Astrocyte (in vitro differentiated cells and primary cell): ENCODE measurements at places on chromosomes 11 and 22. TPM values are rescaled to one million over a fixed set of nuclear protein-coding genes. Genes with fewer than 3 reads are reported as not detected.

- no peak for DNase-seq
Observed at GRCh38 chr11:119372260-119373058, 9.0 kb downstream of the USP2 start.

DNA sequence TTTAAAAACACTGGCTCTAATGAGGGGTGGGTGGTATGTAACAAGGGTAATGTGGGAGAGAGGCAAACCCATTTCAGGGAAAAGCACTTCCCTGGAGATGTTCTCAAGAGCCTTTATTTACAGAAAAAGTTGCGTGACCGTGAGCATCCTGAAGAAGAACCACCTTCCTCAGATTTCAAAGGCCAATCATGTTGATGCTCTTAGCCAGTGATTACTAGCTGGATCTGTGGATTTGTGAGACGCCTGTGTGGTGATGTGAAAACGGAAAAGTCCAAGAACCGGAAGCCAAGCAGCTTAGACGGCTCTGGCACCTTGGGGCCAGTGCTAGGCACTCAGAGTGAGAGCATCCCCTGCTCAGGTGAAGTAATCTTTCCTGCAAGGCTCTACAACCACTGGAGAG lies 12.6 kb upstream of the UBASH3B start:
- DNase-seq, result peak; percentile 49

DNA sequence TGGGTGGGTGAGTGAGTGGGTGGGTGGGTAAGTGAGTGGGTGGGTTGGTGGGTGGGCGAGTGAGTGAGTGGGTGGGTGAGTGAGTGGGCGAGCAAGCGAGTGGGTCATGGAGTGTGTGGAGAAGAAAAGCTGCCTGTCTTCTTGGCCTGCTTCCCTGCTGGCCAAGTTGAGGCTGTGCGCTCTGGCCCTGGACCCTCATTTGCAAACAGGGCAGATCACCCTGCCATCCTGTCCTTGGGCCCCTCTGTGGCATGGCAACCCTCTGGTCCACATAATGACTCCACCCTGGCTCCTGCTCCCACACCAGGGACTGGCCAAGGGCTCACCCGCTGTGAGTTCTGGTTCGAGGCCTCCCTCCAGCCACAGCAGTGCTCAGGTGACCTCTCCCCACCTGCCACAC lies 35.1 kb downstream of the CAPN1 start:
- DNase-seq, result no peak

The POU2AF2 gene
- not detected in 2 replicates for total RNA-seq

GRCh38 chr11:31974366-31975136 lies 116.3 kb upstream of the RCN1 start:
- peak; percentile 89 for DNase-seq

DNA sequence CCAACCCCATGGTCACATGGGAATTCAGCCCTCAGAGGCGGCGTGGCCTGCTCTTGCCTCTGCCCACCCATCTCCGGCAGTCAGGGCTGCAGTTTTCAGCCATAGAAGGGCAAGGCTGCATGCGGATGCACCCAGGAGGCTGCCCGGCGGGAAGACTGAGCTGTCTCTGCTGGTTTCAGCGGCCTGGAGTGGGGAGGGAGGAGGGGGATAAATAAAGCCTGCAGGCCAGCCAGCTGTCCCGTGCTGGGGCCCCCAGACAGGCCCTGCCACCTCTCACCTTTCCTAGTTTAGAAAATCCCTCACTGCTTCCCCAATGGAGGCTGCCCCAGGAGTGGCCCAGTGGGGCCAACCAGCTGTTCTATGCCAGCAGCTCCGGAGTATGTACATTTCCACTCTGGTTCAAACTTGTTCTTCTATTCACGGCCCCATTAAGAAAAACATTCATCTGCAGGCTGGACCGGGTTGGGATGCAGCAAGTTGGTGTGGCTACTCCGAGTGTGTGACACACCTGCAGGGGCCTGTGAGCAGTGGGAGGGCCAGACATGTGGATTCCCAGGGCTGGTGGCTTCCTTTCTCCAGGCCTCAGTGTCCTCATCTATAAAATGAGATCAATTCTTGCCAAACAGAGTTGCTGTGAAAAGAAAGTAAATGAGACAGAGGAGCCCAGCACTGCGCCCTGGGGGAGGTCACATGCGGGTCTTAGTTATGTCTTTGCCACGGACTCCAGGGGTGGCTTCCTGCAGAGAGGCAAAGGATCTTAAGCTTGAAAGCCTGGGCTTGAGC lies 5.0 kb downstream of the MICALL1 start:
- no peak for DNase-seq

DNA sequence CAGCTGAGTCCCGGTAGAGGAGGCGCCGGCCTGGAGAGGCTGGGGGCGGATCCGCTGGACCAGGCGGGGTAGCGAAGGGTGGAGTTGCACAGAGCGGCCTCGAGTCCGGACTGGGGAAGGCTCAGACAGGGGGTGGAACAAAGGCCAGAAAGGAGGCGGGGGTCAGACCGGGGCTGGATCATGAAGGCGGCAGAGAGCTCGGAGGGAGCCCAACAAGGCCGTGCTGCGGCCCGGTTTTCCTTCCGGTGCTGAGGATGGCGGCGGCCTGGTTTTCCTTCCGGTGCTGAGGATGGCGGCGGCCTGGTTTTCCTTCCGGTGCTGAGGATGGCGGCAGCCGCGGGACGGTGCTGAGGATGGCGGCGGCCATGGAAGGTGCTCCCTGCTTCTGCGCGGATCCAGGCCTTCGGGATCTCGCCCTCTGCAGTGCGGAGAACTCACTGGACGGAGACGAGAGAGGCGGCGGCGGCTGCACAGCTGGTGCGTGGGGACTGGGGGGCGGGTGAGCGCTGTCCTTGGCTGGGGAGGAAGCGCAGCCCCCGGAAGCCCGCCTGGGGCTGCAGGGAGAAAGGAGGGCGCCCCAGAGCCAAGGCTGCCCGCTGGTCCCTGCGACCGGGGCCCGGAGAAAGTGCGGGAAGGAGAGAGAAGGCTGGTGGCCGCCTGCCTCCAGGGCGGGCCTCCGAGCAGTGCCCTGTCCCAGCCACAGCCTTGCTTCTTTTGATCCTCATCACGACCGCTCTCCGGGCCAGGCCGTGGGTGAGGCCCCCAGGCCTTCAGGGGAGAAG lies 350.4 kb upstream of the B3GAT1 start:
- DNase-seq, result no peak

The PPP1R14B gene
- 338 and 370 TPM in 2 replicates for total RNA-seq

DNA sequence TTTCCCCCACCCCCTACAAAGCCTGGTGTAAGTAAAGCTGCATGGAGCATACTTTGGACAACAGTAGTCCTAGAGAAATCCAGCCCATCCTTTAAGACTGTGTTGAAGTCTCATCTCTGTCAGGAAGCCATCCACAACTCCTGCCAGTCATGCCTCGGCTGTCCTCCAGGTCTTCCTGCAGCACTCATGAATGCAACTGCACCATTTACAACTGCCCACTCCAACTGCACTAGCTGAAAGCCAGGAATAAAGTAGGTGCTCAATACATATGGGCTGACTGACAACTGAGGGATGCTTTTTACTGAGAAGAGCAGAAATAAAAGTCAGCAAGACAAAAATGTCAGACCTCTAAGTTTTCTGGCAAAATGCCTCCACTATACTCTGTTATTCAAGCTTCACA lies 27.4 kb downstream of the IL18BP start:
- DNase-seq, result no peak

DNA sequence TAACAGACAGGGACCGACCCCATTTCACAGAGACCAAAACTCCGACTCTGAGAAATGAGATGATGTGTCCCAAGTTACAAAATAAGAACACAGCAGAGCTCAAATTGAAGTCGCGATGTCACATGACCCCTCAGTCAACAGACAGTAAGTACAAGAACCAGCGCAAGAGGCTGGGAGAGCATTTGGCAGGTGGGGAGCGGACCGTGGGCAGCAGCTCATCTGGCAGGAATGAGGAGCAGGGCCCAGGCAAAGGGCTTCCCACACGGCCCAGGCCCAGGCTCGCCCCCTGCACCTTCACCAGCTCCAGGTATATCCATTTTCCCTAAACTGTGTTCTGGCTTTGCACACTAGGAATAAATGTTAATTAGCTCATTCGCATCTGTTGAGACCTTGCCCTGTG lies 34.3 kb downstream of the SCUBE1 start:
- no peak for DNase-seq

The ZNF280B gene
- 4.0 and 4.7 TPM in 2 replicates for total RNA-seq

- no peak for DNase-seq
Observed at GRCh38 chr11:84857746-84858145, 769.4 kb downstream of the DLG2 start.

- DNase-seq, result no peak
Observed at GRCh38 chr11:62923601-62924411, 2.6 kb upstream of the CHRM1 start.

DNA sequence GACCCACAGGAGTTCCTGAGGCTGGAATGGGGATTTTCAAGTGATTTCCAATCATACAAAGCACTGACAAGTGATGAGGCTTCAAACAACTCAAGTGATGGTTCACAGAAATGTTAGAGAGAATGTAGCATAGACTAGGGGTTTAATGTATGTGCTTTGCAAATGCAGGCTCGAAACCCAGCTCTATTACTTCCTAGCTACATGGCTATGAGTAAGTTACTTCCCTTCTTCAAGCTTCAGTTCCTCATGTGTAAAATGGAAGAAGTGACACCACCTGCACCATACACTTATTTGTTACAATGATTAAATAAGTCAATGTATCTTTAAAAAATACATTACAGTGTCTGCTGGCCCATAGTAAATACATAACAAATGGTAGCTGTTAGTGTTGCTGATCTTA lies 139.8 kb downstream of the CCDC81 start:
- no peak for DNase-seq

- peak; percentile 59 for DNase-seq
Observed at GRCh38 chr11:102761646-102762238, 18.7 kb downstream of the MMP10 start.
